ENCODE measurements at places on chromosomes 7 and 10.

DNA sequence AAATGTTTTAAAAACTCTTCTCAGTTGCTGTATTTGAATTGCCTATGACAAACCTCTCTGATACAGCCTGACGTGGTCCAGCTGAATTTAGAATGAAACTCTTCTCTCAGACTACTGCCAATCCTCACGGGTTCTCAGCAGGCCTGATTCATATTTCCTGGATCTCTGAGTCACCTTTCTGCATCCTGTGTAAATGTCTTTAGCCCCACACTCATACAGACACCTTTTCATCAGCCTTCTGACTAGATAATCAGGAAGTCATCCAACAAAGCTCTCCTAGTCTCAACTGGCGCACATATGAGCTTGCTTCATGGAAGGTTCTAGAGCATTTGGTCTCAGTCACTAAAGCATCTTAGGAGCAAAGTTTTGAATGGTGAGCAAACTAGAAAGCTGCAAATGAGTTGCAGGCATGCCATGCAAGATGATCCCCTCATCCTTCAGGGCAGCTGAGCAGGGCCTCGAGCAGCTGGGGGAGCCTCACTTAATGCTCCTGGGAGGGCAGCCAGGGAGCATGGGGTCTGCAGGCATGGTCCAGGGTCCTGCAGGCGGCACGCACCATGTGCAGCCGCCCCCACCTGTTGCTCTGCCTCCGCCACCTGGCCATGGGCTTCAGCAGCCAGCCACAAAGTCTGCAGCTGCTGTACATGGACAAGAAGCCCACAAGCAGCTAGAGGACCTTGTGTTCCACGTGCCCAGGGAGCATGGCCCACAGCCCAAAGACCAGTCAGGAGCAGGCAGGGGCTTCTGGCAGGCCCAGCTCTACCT, 182.8 kb downstream of the ARHGAP12 start:
- no peak for DNase-seq

- no peak for DNase-seq
These were observed 41.0 kb downstream of the KIAA1217 start for GRCh38 chr10:24249829-24250415.

- DNase-seq: no peak
These were observed 8.1 kb downstream of the DDC start for GRCh38 chr7:50557099-50557498.

DNA sequence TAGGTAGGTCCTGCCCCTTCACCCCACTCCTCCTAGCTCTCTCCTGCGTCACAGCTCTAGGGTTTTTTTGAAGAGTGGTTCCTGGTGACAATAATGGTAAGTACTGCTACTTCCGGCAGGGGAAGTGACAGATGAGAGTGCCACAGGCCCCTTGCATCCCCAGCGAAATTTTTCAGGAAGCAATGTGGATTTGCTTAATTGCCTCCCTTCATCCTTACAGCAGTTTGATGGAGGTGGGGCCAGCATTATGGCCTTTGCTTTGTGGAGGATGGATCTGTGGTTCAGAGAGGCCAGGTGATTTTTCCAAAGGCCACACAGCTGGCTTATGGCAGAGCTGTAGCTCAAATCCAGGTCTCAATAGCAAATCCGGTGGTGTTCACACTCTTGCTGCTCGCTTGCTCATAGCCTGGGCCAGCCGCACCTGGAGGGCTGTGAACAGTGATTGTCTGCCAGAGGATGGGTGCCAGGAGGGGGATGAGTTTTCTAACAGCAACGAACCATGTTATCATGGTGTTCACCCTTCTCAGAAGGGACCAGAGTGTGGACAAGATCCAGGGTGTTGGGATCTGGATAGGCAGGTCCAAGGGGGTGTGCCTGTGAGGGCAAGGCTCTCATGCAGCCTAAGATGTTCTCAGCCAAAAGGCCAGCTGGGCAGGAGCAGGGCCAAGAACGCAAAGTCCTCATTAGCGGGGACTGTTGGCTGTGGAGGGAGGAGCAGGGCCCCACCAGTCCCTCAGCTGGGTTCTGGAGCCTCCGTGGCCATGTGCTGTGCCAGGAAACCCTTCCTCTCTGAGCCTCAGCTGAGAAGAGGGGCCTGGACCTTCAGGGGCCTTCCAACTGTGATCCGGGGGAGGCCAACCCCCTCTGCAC, 89.0 kb downstream of the EMX2 start:
- no peak for DNase-seq

- DNase-seq: no peak
These were observed 239.1 kb upstream of the PHF14 start for GRCh38 chr7:10734595-10734994.

GRCh38 chr7:156219307-156220077, 407.2 kb upstream of the SHH start:
- DNase-seq: no peak

All from mucosa of descending colon (tissue), 3 donors.